Cortex of kidney (tissue), 1 donor: ENCODE measurements at places on chromosomes 6 and 20.

DNA sequence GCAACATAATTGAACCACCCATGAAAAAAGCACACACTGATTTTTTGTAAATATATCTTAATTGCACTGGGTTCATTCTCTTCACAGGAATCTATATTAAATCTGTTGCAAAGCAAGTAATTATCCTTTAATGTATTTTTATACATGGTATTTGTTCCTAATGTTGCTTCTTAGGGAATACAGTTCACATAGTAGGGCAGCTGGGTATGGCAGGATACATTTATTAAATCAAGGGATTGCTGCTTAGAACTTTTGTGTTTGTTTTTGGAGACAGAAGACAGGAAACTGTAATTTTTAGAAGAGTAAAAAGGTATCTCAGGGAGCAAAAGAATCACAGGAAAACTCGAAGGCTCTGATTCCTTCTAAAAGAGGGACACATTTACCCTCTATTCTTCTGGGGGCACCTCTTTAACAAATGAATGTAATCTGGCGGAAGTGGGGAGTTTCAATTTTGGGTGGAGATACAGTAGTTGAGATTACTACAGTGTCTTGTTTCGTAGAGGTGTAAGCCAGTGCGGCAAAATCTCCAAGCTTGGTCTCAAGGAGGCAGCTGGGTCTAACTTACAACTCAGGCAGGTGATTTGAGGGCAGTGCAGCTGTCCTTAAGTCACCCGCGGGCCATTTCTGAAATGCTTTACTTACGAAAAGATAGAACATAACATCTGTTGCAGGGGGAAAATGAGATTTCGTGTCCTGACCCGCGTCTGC is 812 bp upstream of the SMIM13 start:
- DNase-seq = no peak

DNA sequence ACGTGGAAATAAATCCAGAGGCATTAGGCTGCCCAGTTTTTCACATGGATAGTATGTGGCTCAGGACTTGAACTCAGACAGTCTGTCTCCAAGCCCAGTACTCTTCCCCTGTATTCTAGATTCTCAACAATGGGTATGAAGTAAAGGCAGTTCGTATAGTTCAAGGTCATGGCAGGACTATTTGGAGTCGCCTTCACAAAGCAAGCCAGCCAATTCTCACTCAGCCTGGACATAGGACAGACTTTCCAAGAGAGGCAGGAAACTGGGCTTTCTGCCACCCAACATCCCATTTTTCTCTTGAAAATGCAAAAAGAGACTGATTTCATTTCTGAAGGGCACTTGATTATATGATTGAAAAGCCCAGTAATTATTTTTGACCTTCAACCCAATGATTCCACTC is 111.0 kb downstream of the EDN1 start:
- DNase-seq = no peak

GRCh38 chr20:62703853-62704228 is 4.8 kb upstream of the NTSR1 start:
- no peak for DNase-seq

GRCh38 chr6:53492860-53493634 is 51.9 kb downstream of the GCLC start:
- no peak for DNase-seq

DNA sequence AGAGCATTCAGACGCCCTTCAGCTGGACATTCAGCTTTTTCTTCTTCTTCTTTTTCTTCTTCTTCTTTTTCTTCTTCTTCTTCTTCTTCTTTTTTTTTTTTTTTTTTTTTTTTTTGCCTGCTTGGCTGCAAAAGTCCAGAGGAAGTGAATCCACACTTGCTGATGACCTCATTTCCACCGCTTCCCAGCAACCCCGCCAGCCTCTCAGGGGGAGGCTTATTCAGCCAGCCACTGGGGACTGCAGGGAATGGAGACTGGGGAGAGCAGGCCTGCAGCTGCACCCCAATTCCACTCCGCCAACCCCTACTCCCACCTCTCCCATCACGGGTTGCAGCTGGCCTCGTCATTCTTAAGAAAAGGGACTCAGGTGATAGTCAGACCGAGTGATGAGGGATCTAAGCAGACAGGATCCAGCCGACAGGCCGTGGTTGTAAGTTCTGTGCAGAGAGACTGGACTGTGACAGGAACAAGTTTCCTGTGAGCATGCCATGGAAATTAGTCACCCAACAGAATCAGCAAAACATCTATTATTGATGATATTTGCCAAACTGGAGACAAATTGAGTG is 59.0 kb upstream of the QKI start:
- no peak for DNase-seq
